Uterus (tissue), 4 donors: ENCODE measurements at places on chromosomes 1 and 21. TPM values are rescaled to one million over a fixed set of nuclear protein-coding genes. Genes with fewer than 3 reads are reported as not detected.

Gene CCDC185
- not detected for total RNA-seq

Gene ACAP3
- 11.2 TPM for total RNA-seq

Gene OR6N1
- not detected for total RNA-seq

Gene CD48
- total RNA-seq, result 10.0 TPM

GRCh38 chr1:232629250-232630046 is 485 bp downstream of the SIPA1L2 start:
- peak; percentile 29 for DNase-seq

DNA sequence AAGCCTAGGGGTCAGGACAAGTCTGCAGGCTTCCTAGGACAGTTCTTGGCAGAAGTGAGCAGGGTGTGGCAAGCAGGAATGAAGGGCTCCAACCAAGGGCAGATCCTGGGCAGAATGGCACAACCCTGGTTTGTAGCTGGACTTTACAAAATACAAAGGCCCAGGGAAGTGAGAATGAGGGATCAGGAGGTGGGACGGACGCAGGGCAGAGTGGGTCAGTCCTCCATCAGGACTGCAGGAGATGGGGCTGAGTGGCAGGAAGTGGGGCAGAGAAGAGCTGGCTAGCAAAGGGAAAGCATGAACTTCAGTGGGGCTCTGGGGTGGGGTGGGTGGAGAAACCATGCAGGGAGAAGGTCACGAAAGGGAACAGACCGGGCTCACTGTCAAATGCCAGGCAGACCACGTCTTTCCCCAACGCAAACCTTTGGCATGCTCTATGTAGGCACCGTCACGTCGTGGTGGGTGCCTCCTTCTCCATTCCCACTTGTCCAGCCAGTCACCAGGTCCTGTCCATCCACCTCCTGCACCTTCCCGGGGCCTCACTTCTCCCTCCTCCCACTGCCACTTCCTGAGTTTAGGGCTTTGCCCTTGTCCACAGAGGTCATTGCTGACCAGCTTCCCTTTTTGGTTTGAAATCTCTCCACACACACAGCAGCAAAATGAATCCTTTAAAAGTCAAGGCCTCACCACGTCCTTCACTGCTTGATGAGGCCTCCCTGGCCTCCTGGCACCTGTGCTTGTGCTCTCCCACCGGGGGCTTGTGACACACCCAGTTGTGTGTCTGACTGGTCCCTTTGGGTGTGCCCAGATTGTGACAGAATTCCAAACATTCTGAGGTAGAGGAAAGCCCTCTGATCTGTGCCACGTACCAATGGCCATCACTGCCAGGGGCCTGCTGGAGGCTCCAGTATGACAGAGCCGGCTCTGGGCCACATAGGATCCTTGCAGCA is 8.7 kb upstream of the CLDN19 start:
- DNase-seq, result no peak

DNA sequence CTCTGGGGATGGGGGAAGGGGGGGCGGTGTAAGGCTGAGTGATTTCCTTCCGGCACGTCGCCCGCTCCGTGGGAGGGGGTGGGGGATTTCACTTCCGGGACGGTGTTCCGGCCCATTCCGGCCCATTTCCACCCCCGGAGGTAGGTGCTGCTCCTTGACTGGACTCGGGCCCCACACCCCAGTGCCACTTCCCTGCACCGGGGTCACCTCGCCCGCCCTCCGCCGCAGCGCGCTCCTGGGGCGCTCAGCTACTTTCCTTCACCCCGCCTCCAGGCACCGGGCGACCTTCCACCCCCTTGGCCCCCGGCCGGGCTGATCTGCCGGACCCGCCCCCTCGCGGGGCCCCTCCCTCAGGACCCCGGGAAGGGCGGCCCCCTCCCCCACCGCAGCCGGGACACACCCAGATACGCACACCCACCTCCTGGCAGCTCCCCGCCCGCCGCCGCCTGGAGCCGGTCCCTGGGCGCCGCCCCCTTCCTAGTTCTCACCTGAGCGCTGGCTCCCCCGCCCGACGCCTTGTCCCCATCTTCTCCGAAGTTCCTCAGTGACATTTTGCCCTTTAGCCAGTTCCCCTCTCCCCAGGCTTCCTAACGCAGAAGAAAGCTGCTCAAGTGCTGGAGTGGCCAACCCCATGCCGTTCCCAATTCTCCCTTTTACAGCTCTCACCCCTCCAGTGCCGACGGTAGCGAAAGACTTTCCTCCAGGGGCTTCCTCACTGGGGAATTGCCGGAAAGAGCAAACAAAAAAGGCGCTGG is at the start of gene ZBTB37:
Gene ZBTB37, plus strand, starts transcription at position 115 of the 755 bp plus-strand sequence. CDS start 1,846 bp downstream, outside the sequence.
- DNase-seq, result peak; percentile 81
